ENCODE measurements at places on chromosomes 5 and 9.

DNA sequence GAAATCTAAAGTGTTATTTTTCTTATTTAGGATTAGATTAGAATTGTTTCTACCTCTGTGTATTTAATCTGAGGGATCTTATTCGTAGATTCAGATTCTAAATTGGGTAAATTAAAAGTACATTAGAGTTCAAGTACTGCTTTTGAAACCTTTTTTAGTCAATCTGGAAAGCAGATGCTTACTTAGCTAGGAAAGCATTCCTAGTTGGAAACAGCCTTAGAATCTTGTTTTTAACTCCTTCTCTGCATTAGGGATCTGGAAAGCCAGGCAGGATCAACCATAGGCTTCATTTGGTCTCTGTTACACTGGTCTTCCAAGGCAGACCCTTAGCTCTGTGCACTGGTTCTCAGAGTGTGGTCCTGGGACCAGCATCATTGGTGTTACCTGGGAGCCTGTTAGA lies 247.4 kb downstream of the NR3C1 start:
- DNase-seq = no peak

- DNase-seq = no peak
Observed at GRCh38 chr5:51376509-51376908, 6.7 kb upstream of the ISL1 start.

DNA sequence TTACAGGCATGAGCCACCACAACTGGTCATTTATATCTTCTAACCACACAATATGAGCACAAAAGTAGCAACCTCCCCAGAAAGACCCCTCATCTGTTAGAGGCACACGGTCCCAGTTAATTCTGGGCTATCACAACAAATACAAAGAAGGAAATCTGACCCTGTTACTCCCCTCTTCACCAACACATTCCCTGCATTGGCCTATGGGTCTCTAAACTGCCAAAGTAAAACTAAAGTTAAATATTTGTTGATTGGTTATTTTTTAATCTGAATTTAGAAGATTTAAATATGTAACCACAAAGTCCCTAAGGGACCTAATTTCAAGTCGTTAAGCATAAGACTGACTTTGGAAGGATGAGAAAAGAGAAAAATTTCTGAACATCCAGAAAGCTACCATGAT lies 496.7 kb upstream of the NMUR2 start:
- no peak for DNase-seq

GRCh38 chr9:6632516-6633183 lies 12.9 kb downstream of the GLDC start:
- peak; percentile 20 for DNase-seq

GRCh38 chr5:108430931-108431608 lies 49.2 kb upstream of the FBXL17 start:
- no peak for DNase-seq

GRCh38 chr9:136228107-136228875 lies 17.3 kb downstream of the QSOX2 start:
- DNase-seq = no peak

GRCh38 chr5:10595672-10596309 lies 31.9 kb downstream of the ANKRD33B start:
- peak; percentile 18 for DNase-seq

DNA sequence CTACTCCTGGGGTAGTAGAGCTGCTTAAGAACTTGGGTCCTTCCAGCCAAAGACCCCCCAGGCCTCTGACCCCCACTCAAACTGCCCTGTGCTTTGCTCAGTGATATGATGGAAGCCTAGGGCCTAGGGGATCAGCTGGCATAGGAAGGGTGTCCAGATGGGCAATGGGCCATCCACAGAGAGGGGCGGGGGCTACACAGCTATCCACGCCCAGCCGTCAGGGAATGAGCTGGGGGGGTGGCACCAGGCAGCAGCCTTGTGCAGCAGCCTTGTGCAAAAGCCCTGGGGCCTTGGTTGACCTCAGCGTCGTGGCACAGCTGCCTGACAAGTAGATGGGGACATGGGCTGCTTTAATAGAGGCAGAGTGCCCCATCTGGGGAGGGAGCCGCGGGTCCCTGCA lies 43.2 kb downstream of the DAB2IP start:
- DNase-seq = no peak

DNA sequence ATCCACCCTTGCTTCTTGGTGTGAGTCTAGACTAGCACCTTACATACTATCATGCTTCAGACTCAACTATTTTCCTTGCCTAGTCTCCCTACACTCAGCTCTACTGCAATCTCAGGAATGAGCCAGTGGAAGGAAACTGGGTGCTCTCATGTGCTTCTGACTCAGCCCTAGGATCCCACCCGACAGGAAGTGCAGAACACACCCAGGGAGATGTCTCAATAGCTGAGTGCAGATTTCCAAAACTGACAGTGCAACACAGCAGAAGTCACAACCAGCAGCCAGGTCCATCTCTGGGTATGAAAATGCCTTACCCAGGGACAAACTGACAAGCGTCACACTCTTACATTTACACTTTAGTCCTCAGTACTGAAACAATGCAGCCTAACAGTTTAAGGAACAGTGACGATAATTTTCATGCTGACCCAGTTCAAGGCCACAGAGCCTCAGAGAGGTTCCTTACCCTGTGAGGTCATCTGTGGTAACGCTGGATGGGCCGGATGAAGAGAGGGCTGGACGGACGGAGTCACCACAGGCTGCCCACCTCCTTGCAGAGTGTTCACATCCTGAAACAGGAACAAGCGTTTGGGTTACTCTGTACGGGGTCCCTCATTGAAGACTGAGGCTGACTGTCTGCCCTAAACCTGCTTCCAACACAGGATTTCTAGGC lies 33.0 kb downstream of the FKBP15 start:
- DNase-seq = peak; percentile 6

GRCh38 chr9:95031711-95032461 lies 285.6 kb downstream of the FANCC start:
- DNase-seq = no peak

DNA sequence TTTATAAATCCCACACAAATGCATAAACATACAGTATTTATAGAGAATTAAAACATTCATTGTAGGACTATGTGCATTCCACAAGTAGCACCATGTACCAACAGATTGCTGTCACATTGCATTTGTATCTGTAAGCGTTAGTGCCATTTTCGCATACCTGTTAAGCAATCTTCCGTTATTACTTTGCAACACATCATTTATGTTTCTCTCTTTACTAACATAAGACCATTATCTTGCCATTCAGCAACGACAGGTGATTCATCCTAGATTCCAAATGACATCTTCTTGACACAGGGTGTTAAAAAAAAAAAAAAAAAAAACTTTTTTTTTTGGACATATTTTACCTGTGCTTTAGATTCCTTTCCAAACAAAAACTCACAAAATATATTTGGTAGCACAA lies 511.8 kb downstream of the ELAVL2 start:
- DNase-seq = no peak

DNA sequence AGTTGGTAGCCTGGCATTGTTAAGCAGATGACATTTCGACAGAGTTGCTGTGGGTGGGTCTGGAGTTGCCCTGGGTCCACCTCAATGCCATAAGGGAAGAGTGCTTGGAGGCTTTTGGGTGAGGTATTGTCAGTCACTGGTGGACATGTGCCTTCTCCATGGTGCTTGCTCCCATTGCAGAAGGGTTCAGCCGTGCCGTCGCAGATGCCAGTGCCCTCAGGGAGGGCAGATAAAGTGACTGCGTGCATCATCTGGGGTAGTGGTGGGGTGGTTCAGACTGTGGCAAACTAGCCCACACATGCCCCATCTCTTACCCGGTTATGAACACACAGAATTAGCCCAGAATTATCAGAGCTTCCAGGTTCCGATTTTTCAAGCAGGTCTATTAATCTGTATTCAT lies 71.6 kb downstream of the FBXL7 start:
- no peak for DNase-seq

- DNase-seq = no peak
Observed at GRCh38 chr9:81601639-81602623, 87.4 kb downstream of the TLE1 start.

- DNase-seq = no peak
Observed at GRCh38 chr5:59893429-59894227, at the start of gene PDE4D. TSS of gene PDE4D (minus strand) at chr5:59893726.

DNA sequence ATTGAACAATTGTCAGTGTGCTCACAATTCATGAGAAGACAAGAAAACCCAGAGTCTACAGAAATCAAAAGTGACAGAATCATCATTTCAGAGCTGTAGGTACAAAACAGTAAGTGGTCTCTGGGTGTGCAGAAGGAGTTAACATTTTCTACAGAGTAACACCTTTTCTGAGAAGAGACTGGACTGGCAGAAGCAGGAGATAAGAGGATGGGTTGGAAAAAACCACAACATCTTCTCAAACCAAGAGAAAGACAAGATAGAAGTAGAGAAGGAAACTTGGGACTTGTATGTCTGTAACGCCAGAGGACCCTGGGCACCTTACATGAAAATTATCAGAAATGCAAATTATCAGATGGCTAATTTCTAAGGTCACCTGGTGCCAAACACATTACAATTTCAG lies 82.6 kb downstream of the ARL15 start:
- no peak for DNase-seq

GRCh38 chr9:82021198-82021597 lies 32.6 kb downstream of the SPATA31D1 start:
- DNase-seq = no peak

DNA sequence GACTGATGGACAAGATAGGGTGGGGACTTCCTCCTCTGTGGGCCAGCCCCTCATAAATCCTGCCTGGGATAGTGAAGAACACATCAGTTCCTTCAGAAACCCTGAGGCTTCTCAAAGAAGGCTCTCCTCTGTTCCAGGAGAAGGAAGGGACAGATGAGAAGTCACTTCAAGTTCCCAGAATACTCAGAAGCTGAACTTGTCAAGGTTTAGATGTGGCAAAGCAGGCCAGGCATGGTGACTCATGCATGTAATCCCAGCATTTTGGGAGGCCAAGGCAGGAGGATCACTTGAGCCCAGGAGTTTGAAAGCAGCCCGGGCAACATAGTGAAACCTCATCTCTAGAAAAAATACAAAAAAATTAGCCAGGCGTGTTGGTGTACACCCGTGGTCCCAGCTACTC lies 38.5 kb downstream of the STOM start:
- DNase-seq = no peak

GRCh38 chr5:14213813-14214585 lies 70.9 kb downstream of the TRIO start:
- no peak for DNase-seq

DNA sequence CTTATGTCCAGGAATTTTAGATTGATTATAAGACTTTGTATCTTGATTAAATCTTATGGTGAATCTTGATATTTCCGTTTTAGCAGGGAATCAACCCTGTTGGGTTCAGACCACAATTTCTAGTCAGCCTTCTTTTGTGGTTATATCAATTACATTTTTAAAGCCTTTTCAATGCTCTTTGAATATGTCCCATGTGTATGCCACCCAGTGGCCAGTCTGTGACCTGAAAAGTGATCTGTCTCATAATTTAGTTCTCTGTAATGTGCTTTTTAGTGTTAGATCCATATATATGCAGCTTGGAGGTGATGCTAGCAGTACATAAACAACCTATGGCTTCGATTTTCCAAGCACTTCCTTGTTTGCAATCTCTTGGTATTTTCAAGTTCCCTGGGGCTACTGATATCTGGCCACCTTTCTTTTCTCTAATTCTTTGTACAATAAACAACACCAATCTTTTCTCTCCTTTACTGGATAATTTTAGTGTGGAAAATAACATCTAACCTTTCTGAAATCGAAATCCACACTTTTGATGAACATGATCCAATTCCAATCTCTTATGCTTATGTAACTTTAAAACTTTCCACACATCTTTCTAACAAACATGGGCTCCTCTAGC lies 28.8 kb downstream of the PDE8B start:
- no peak for DNase-seq

- no peak for DNase-seq
Observed at GRCh38 chr5:138111937-138112336, 27.3 kb downstream of the NME5 start.

DNA sequence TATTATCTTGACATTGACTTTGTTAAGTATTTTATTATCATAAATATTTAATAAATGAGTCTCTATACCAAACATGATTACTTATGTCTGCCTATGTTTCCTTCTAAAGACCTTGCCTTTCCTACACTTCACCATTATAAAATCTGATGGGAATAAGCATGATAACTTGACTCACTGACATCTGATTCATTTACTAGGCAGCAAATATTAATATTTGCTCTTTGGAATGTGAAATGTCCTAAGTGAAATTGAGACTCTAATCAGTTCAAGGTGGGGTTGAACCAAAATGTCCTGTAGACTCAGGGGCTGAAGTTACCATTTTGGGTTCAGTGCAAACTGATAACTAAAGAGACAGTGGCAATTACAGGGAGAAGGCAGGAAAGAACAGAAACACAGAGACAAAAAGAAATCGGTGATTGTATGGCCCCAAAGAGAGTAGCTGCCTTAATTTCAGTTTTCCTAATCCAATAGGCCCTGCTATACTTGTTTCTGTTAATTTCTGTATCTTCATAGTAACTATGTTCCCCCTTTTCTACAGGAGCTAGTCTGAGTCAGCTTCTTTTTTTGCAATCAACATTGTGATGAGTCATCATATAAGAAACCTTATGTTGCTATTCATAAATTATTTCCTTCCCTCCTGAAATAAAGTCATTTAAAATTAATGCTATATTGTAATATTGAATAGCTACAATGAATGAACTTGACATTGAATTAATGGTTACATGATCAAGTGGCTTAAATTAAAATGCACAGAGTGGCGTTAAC lies 296.8 kb downstream of the PDE4D start:
- no peak for DNase-seq

- no peak for DNase-seq
Observed at GRCh38 chr5:64872044-64872443, 103.3 kb downstream of the CWC27 start.

DNA sequence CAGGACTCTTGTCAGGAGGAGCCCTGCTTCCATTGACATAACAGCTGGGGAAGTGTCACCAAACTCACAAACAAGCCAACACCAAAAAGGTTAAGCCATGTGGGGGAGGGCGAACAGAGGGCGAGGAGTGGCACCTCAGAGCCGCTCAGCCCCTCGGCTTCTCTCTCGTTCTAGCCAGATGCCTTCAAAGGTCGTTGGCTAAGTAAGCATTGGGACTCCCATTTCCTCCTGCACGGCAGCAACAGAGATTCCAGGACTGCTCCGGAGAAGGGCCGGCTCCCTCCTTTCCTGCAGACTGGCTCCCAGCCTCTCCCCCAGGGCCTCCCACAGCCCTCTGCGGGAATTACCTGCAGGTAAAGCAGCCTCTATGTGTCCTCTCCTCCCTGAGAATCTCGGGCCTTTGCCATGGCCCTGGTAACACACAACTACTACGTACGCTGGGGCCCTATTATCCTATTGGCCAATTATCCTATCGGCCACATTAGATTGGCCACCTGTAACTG lies 52.1 kb upstream of the RNU6ATAC start:
- DNase-seq = no peak

GRCh38 chr9:121992571-121993212 lies 100.4 kb downstream of the TTLL11 start:
- DNase-seq = peak; percentile 53

GRCh38 chr9:92482329-92482728 lies at the start of gene ASPN:
TSS of gene ASPN (minus strand) at chr9:92482506.
- no peak for DNase-seq

DNA sequence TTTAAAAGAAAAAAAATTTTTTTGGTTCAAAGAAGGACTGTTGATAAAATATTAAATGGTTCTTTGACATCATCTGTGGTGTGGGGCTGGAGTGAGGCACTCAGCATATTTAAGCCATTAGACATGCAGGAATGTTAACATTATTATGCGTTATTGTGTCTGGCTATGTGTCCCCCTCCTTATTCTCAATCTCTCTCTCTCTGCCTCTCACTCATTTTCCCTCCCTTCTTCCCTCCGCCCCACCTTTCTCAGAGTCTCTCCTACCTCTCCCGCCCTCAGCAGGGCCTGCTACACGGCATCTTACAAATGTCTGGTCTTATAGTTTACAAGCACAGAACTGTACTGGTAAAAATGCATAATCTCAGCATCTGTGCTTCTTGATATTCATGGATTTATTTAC lies 287.8 kb upstream of the TMEM161B start:
- DNase-seq = no peak
